ENCODE measurements at places on chromosomes 4 and X.

DNA sequence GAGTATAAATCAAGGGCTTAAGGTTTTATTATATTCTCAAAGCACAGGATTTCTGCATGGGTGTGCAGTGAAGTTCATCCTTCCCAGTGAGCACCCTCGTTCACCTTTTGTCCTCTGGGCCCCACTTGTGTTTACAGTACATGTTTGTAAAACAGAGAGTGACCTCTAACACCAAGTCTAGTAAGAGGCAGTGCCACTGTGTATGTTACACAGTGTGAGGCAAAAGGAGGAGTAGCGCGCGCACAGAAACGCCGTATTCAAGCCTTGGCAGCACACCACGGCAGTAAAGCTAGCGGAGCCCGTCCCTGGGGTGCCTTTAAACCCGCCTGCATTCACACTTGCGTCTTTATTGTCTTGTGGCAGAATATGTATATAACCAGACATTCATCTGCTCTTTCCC lies 51.9 kb downstream of the CCNI start:
- DNase-seq: no peak

DNA sequence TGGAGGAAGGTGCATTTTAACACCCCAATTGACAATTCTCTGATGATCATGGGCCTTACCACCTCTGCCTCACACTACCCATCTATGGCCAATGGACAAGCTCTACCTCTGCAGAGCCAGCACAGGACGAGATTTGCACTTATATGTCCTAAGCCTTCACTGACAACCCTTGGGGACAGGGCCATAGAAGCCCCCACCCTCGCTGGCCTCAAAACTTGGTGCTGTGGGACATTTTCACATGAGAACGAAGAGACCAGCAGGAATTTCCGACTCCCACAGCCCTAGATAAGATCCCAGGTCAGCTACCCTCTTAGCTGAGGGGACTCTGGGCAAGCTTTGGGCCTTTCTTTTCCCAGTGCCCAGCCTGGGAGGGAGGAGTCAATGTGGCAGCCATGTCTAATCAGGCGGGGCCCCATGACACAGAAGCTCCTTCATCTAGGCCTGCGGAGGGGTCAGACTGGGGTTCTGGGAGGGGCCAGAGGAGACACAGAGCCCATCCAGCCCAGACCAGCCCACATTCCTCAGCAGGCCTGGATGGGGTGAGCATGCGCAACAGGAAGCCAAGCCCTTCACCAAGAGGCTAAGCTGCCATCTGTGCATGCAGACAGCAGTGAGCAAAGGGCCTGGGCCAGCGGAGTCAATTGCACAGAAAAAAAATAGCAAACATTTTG lies 12.1 kb downstream of the PJA1 start:
- DNase-seq: no peak

DNA sequence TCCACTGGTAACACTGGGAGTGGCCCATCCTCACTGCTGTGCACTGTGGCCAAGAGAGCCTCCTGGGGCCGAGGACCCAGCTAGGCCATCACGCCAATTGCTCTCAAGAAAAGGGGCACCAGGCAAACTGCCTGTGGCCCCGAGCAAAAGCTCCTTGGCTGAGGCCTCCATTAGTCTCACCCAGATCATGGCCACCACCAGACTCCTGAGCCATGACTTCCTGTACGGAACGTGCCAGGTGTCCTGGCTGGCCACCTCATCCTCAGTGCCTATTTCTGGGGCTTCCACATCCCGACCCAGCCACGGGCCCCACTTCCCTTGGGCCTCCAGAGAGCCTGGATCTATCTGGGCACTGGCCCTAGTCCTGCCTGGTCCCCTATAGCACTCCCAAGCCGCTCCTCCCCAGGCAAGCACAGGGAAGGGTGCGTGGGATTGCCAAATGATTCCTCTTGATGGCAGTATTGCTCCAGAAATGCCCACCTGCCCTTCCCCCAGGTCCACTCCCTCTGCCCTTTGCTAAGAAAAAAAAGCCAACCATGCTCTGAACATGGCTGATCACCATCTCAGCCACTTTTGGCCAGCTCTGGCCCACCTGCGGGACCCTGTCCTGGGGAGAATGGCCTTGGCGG lies 212.6 kb upstream of the AGTR2 start:
- no peak for DNase-seq

DNA sequence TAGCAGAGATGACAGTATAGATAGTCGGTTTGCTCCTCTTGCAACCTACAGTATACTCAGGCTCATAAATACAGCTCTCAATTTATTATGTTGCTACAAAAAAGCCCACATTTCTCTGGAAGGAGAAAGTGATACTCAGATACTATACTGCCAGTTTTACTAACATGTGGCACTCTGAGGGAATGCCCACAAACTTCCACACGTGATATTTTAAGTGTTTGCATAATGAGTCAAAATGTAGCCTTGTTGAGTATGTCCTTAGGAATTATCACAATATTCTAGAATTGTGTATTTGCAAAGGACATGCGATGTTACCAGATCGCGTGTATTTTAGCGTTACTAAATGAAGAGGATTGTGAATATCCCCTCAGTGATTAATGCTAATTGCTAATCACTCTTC lies 929.1 kb downstream of the STIM2 start:
- no peak for DNase-seq

DNA sequence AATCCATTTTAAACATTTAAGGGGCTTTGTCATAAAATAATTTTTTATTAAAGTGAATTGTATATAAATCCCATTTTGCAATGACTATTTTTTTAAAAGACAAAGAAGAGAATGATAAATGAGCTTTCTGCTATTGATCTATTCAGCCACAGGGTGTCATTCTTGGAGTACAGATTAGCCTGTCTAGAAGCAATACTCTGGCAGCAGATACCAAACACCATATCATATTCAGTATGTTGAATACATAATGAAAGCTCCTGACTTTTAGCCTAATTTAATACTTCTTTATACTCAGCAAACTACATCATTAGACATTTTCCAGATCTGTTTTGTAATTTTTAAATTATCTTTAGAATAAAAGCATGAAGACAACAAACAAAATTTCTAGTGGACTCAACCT lies 496.3 kb downstream of the PDGFC start:
- no peak for DNase-seq

GRCh38 chr4:142065086-142065647 lies 428.8 kb downstream of the IL15 start:
- DNase-seq: no peak

- DNase-seq: no peak
These were observed 105.9 kb downstream of the THOC2 start for GRCh38 chrX:123626962-123627361.
